ENCODE measurements at places on chromosomes 16 and 17.

DNA sequence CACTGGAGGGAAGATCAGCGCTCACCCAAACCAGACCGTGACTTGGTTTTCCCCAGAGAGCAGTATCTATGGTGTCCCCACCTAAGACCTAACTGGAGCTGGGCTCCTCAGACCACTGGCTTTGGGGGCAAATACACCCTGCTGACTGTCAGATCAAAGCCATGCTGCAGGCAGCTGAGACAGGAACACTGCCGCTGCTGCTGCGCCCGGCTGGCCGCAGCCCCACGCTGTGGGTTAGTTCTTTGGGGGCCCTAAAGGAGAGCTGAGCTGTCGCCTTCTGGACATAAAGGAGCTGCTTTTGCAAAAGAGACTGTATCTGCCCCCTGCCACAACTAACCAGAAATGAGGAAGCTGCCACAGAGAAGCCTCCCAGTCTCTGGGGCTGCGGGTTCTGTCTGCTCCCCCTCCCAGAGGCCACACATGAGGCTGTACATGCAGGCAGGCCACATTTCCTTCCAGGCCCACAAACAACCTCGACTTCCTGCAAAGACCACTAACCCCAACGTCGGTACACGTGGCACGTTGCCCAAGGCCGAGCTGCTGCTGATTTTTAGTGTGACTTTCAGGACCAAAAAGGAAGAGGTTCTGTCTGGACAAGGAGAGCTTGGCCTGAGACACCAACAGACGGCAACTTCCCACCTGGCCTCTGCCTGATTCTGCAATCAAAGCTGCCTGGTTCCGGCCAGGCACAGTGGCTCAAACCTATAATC, 18.2 kb upstream of the ABR start:
- DNase-seq = peak; percentile 79

- DNase-seq = no peak
Observed at GRCh38 chr17:79997011-79997660, 38.5 kb downstream of the TBC1D16 start.

DNA sequence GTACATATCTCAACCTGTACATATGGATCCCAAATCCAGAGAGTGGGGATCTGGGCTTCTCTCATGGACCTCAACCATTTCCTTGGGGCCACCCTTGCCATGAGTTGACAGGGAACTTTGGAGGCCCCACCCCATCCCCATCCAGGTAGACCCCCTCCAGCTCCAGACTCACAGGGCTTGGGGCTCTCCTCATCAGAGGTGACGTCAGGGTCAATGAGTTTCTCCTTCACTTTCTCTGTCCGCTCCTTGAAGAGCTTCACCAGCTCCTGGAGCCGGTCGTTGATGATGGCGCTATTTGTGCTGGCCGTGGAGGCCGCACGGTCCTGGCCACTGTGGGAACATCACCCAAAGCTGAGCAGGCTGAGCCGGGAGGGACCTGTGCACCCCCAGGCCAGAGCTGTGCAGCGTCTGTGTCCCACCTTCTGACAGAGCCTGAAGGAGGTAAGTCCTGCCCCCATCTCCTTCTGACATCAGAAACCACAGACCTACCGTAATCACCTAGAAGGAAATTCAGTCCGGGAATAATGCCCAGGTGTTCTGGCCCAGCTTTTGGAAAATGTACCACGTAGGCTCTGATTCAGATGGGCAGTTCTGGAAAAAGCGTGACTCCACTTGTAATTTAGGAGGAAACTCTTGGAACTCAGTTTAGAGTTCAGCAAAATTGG, 50.6 kb downstream of the CNGB1 start:
- no peak for DNase-seq

DNA sequence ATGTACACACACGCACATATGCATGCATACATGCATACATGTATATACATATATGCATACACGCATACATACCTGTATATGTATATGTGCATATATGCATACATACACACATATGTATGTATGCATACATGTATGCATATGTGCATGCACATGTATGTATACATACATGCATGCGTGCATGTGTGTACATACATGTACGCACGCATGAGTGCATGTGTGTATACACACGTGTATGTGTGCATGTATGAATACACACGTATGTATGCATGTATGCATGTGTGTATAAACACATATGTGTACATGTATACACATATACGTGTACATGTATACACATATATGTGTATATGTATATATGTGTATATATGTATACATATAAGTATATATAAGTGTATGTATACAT, 28.5 kb upstream of the DLX3 start:
- DNase-seq = no peak

GRCh38 chr16:11669380-11670146, 1.3 kb downstream of the SNN start:
- DNase-seq = peak; percentile 44
